NCI-H2081 treated with DMSO at 0.1 percent for 48 hours (cell line): ENCODE measurements at places on chromosomes 1 and 21.

GRCh38 chr1:21653744-21654100, 15.4 kb downstream of the RAP1GAP start:
- no peak for DNase-seq

GRCh38 chr1:81600878-81601622, 199.7 kb upstream of the ADGRL2 start:
- DNase-seq: no peak

DNA sequence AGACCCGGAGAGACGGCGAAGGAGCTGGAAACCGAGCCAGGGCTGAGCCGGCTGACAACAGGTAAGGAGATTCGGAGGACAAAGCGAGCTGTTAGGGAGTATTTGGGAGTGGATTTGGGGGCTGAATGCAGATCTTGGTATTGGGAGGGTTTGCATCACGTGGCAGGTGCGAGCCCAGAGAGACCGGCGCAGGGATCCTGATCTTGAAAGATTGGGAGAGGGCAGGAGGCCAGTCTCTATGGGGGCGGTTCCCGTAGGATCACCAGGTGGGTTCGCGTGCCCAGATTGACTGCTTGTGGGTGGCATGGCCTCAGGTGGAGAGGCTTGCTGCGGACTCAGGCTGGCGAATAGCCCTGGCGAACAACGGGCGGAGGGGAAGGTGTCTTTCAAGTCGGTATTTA, 204 bp downstream of the CIART start:
- peak; percentile 67 for DNase-seq

DNA sequence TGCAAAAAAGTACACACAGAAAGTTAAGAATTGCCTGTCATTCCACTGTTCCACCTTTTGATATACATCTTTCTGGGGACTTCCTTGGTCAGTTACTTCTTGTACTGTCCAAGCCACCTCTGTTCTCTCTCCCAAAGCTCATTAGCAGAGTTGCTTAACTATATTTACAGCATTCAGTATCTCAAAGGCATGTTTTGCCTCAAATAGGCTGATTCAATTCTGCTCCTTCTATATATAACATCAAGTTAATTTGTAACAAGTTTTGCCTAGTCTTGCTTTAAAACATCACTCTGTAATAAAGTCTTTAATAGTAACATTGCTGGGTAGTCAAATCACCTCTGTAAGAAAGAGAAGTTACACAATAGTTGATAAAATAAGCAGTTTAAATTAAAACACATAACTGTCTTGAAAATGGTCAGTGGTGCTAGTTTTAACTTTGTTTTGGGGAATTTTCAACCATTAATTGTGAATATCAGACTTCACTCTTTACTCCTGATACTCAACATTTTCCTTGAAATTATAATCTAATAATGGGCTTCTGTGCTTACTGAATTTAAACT, 35.7 kb downstream of the EDARADD start:
- no peak for DNase-seq

DNA sequence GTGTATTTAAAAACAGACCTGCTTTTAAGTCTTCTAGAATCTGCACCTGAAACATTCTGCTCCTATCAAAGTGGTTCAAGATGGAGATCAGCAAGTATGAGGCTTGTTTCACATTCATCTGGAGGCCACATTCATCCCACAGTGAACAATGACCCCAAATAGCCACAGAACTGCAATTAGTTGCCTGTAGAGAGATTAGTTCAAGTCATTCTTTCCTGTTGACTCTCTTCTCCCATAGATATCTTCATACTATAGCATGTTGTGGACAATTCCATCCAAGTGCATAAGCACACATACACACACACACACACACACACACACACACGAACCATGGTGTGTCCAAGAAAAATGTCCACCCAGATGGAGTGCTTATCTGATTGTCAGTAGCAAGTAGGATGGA, 101.7 kb upstream of the FGGY start:
- DNase-seq: no peak

DNA sequence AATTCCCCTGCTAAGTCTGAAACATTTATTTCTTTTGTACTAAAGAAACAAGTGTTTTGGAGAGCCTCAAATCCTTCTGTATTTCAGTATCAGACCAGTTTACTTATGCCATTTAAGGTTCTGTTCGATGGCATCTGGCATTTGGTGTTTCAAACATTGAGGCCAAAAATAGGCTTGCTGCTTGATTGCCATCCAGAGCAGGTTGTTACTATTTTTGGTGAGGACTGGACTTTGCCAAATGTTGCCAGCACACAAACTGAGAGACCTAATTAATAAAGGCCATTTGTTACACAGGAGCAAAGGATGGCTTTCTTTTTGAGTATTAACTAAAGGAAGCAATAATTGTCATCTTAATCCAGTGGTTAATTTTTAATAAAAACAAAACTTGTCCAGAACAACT, 26.2 kb downstream of the VPS45 start:
- no peak for DNase-seq

DNA sequence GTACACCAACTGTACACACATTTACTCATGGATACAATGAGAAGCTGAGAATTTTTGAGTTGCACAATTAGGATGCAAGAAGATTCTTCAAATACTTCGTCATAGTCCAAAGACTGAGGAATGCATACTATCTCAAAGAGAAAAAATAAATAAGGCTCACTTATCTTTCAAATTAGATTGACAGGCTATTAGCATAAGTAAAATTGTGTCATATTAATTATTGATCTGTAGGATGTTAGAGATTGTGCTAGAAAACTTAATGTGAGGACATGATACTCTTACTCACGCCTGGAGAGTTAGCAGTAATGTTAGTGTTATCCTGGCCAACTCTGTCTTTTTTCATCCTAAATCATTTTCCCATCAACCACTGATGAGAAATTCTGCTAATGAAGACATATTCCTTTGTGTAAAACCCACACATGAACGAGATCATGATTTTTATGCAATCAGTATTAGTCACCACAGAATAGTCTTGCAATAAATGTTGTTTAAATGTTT, 659.0 kb downstream of the LTN1 start:
- no peak for DNase-seq

DNA sequence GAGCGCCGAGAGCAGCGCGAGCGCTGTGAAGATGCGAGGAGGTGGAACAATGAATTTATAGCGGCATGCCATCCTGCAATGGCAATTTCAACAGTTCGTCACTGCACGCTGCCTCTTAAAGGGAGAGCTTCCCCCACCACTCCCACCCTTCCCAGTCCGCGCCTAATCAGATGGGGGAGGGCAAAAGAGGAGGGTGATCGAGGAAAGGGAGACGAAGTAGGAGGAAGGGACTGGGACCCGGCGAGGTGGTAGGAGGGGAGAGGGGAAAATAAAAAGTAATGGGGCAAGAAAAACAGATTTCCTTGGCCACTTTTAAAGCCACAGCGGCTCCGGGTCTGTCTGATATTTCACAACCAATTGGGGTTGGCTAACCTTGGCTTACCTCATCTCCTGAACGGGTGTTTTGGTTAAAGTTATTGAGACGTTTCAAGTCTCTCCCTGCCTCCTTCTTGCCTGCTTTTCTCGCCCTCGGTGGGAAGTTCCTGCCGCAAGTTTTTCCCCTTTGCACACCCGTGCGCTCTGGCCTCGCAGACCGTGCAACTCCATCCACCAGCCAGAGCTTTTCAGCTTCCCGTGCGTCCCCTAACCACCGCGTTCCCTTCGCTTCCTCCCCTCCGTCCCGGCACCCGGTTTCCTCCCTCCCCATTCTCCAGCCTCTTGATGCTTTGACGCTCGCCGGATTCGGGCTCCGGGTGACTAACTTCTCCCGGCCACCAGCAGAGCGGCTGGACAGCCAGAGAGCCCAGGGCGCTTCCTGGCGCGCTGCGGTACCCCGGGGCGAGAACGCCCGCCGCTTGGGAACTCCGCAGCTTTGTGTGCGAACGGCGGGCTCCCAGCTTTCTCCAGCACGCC, at the start of gene ADAMTS5:
Gene ADAMTS5, minus strand, starts transcription at position 27 of the 852 bp plus-strand sequence. CDS start 697 bp downstream, outside the sequence.
- no peak for DNase-seq

GRCh38 chr1:236692742-236693141, 6.4 kb downstream of the ACTN2 start:
- DNase-seq: no peak

- no peak for DNase-seq
Measured at GRCh38 chr1:11501491-11501897, 22.5 kb downstream of the DISP3 start.

DNA sequence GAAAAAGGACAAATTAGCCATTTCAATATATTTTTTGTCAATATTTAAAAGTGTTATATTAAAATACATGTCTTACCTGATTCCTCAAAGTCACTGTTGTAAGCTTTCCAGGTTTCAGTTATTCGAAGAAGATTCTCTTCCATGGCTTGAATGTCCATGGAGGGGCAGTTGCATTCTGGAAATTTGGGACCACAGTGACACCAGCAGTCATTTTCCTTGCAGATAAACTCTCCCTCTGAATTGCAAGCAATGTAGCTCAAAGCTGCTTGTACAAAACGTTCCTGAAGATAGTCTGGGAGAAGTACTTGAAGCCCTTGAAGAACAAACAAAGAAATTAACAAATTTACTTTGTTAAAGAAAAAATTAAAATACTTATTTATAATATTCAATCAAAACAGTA, 251.7 kb downstream of the BRINP3 start:
- DNase-seq: no peak

GRCh38 chr1:183180218-183180617, 5.8 kb upstream of the LAMC2 start:
- no peak for DNase-seq

GRCh38 chr1:23242414-23242813, 25.1 kb upstream of the HTR1D start:
- DNase-seq: no peak

GRCh38 chr1:165898837-165899236, 71.4 kb downstream of the UCK2 start:
- no peak for DNase-seq

GRCh38 chr21:16476056-16476825, 746.5 kb downstream of the USP25 start:
- DNase-seq: no peak

DNA sequence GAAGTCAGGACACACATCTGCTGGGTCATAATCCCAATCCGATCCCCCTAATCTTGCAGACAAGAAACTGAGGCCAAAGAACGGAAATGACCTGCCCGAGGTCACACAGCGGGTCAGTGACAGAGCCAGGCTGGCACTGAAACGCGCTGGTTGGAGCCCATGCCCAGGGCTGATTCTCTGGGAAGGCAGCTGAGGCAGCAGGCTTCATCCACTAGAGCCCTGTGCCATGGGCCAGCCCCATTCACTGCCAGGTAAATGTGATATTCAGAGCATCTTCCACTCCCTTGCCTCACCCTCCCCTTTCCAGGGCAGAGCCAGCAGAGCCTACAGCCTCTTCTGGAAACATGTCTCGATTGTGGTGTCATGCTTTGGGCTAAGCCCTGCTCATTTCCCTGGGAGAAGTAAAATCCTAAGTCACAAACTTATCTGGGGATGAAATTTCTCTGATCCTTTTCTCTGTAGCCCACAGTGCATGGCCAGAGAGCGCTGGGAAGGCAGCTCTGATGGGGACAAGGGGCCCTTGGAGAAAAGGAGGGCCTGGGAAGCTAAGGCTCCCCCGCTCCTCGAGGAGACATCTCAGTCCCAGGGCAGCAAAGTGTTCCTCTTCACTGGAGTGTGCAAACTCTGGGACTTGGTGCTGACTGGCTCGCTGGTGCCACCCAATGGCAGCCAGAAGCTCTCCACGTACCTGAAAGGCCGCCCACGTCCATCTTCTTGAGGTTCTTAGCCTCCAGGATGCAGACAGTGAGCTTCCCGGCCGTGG, 110.4 kb downstream of the SYT2 start:
- no peak for DNase-seq

- no peak for DNase-seq
Measured at GRCh38 chr1:115114308-115114707, 25.0 kb upstream of the TSPAN2 start.

- no peak for DNase-seq
Measured at GRCh38 chr1:77831976-77832711, 52.7 kb downstream of the MIGA1 start.

- no peak for DNase-seq
Measured at GRCh38 chr1:94823116-94823515, 3.0 kb downstream of the SLC44A3 start.

DNA sequence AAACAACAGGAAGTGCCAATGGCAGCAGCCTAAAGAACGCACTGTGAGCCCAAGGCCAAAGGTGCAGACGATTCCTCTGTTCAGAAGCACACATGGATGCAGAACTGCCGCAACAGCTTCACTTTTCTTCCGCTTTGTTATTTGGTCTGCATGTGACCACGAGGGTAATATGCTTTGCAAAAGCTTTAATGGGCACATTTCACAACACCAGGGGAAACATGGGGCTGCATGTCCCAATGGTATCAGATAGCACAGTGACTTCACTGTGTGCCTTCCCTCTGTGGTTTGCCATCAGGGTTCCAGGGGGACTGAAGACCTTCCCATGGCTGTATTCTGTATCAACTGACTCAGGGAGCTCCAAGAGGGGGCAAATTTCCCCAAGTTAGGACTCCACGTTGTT, 28.3 kb downstream of the THAP3 start:
- no peak for DNase-seq

- DNase-seq: peak; percentile 19
Measured at GRCh38 chr1:37764888-37765441, at the start of gene EPHA10. EPHA10 (minus strand) TSS chr1:37765120; CDS start chr1:37765066, 54 bp downstream.

GRCh38 chr1:3431686-3432085, 22.8 kb upstream of the ARHGEF16 start:
- no peak for DNase-seq

DNA sequence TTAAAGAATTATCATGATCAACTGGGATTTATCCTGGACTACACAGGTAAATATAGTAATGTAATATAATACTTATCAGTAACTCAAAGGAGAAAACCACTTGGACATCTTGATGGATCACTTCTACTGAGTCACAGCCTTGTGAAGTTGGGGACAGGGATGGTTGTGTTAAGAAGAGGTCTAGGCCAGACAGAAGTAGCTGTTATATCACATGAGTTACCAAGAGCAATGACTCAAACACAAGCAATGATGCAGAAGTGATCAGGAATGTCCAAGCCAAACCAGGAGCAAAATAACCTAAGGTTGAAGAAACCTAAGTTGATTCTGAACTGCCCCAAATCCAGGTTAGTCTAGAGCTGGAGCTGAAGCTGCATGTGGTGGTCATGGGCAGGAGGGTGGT, 424.5 kb upstream of the DAB1 start:
- no peak for DNase-seq

DNA sequence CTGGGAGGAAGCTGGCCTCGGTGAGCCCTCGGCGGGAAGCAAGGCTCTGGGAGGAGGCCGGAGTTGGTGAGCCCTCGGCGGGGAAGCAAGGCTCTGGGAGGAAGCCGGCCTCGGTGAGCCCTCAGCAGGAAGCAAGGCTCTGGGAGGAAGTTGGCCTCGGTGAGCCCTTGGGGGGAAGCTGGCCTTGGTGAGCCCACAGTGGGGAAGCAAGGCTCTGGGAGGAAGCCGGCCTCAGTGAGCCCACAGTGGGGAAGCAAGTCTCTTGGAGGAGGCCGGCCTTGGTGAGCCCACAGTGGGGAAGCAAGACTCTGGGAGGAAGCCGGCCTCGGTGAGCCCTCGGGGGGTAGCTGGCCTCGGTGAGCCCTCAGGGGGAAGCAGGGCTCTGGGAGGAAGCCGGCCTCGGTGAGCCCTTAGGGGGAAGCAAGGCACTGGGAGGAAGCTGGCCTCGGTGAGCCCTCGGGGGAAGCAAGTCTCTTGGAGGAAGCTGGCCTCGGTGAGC, 36.0 kb downstream of the KRTAP10-1 start:
- DNase-seq: no peak

- no peak for DNase-seq
Measured at GRCh38 chr1:209876078-209876800, 48.5 kb downstream of the UTP25 start.

- DNase-seq: no peak
Measured at GRCh38 chr1:106798991-106799390, 257.5 kb upstream of the PRMT6 start.

- DNase-seq: no peak
Measured at GRCh38 chr1:18989176-18989799, 32.8 kb upstream of the IFFO2 start.

GRCh38 chr1:23696335-23696989, 4.9 kb downstream of the RPL11 start:
- no peak for DNase-seq
